T-helper 17 cell (primary cell): ENCODE measurements at places on chromosomes 7 and 10. TPM values are rescaled to one million over a fixed set of nuclear protein-coding genes. Genes with fewer than 3 reads are reported as not detected.

Gene PTPN12
- total RNA-seq, result 70.8 TPM

Gene NYAP1
- total RNA-seq, result 1.3 TPM

Gene FAM180A
- not detected for total RNA-seq

Gene SLC39A12
- total RNA-seq, result not detected

Gene PNLIPRP3
- total RNA-seq, result not detected

Gene PAPOLB
- not detected for total RNA-seq

Gene IL6
- 1.5 TPM for total RNA-seq

Gene BHLHA15
- not detected for total RNA-seq

GRCh38 chr10:3295582-3296151, 123.1 kb upstream of the PITRM1 start:
- peaks cover 2% of the 10 kb centered on the region for H3K36me3 ChIP-seq
- no peak for DNase-seq
- H3K4me1 ChIP-seq, result no peaks in the 10 kb centered on the region

DNA sequence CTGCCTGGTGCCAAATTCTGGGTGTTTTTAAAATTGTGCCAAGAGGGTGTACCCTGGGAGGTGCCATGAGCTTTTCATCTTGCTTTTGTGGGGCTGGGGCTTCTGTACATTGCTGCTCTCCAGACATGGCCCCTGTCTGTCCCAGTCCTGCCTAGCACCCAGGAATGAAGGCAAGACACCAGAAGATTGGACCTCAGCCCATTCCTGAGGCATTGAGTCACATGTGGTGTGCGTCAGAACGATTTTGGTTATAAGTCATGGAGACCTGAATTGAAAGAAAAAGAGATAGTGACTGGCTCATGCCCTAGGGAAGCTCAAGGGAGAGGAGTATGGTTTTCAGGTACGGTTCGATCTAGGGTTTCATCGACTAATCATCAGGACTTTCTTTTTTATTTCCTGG, 493.2 kb downstream of the TYW1 start:
- no peak for DNase-seq
- peaks cover 3% of the 10 kb centered on the region for H3K4me1 ChIP-seq
- H3K36me3 ChIP-seq, result peaks cover 2% of the 10 kb centered on the region

GRCh38 chr7:2037301-2037807, 195.4 kb downstream of the MAD1L1 start:
- H3K36me3 ChIP-seq, result peaks cover 2% of the 10 kb centered on the region
- H3K4me1 ChIP-seq, result peaks cover 43% of the 10 kb centered on the region

GRCh38 chr10:62084451-62084850, 183.0 kb downstream of the ARID5B start:
- H3K4me1 ChIP-seq, result peaks cover 31% of the 10 kb centered on the region
- H3K27ac ChIP-seq, result peak overlapping the region; percentile 95
- H3K27me3 ChIP-seq, result no peaks in the 10 kb centered on the region
- H3K4me3 ChIP-seq, result peak overlapping the region; percentile 9
- H3K36me3 ChIP-seq, result peaks cover 2% of the 10 kb centered on the region

GRCh38 chr7:90311175-90311574, 9.9 kb downstream of the FAM237B start:
- no peak overlapping the region for H3K27ac ChIP-seq
- H3K27me3 ChIP-seq, result peaks cover 33% of the 10 kb centered on the region
- no peak overlapping the region for H3K4me3 ChIP-seq
- DNase-seq, result no peak
- no peaks in the 10 kb centered on the region for H3K4me1 ChIP-seq
- no peaks in the 10 kb centered on the region for H3K36me3 ChIP-seq

- no peak overlapping the region for H3K4me3 ChIP-seq
- DNase-seq, result no peak
- H3K4me1 ChIP-seq, result no peaks in the 10 kb centered on the region
- no peaks in the 10 kb centered on the region for H3K27me3 ChIP-seq
- no peak overlapping the region for H3K27ac ChIP-seq
Observed at GRCh38 chr7:54330216-54330800, 211.9 kb upstream of the VSTM2A start.

DNA sequence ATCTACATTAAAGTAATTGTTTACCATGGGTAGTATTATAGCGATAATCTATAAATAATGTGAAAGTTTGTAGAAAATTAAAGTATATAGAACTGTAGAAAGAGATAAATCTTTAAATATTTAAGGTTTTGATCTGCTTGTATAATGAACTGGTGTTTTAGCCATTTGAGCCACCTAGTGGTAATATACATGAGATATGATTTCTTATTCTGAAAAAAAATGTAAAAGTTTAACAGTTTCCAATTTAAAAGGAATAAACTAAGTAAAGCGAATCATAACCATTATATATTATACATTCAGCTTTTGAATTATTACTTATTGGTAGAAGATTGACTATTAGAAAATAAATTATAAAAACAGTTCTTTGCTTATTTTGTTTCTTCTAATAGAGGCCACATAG, 91.2 kb downstream of the OTUD1 start:
- peaks cover 53% of the 10 kb centered on the region for H3K27me3 ChIP-seq
- peaks cover 13% of the 10 kb centered on the region for H3K4me1 ChIP-seq
- DNase-seq, result no peak
- no peak overlapping the region for H3K4me3 ChIP-seq
- H3K36me3 ChIP-seq, result no peaks in the 10 kb centered on the region
- H3K27ac ChIP-seq, result no peak overlapping the region

GRCh38 chr10:84593506-84593905, 265.1 kb downstream of the CCSER2 start:
- no peak overlapping the region for H3K4me3 ChIP-seq
- H3K27ac ChIP-seq, result no peak overlapping the region
- H3K4me1 ChIP-seq, result peaks cover 2% of the 10 kb centered on the region
- peaks cover 2% of the 10 kb centered on the region for H3K36me3 ChIP-seq
- H3K27me3 ChIP-seq, result peaks cover 61% of the 10 kb centered on the region

GRCh38 chr10:110528224-110528996, 30.7 kb downstream of the DUSP5 start:
- peaks cover 32% of the 10 kb centered on the region for H3K4me1 ChIP-seq
- H3K4me3 ChIP-seq, result peak overlapping the region; percentile 19
- DNase-seq, result no peak

DNA sequence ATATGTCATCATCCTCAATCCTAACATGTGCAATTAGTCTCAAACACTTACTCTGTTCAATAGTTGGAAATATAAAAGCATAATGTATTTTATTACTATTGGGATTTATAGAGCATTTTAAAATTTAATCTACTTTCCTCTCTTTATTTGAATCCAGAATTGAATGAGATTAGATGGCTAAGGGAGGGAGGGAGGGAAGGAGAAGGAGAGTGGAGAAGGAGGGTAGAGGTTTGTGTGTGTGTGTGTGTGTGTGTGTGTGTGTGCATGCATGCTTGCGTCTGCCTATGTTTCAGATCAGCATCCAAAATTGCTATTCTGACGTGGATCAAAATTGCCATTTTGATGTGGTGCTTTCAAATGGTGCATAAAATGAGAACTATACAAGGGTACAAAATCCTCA, 90.8 kb downstream of the NRP1 start:
- H3K4me1 ChIP-seq, result peaks cover 10% of the 10 kb centered on the region
- H3K36me3 ChIP-seq, result no peaks in the 10 kb centered on the region
- peaks cover 14% of the 10 kb centered on the region for H3K27me3 ChIP-seq
- DNase-seq, result no peak
- H3K4me3 ChIP-seq, result no peak overlapping the region
- no peak overlapping the region for H3K27ac ChIP-seq

GRCh38 chr10:30782537-30783461, 153.2 kb upstream of the LYZL2 start:
- peaks cover 18% of the 10 kb centered on the region for H3K27me3 ChIP-seq
- no peaks in the 10 kb centered on the region for H3K36me3 ChIP-seq
- no peak overlapping the region for H3K4me3 ChIP-seq
- no peak for DNase-seq
- H3K4me1 ChIP-seq, result peaks cover 11% of the 10 kb centered on the region

GRCh38 chr10:49324711-49325110, 25.7 kb downstream of the C10orf71 start:
- H3K4me3 ChIP-seq, result no peak overlapping the region
- H3K27ac ChIP-seq, result no peak overlapping the region
- no peak for DNase-seq
- peaks cover 22% of the 10 kb centered on the region for H3K27me3 ChIP-seq

- no peak overlapping the region for H3K4me3 ChIP-seq
- peaks cover 32% of the 10 kb centered on the region for H3K27me3 ChIP-seq
- no peak for DNase-seq
- H3K4me1 ChIP-seq, result no peaks in the 10 kb centered on the region
- no peak overlapping the region for H3K27ac ChIP-seq
Observed at GRCh38 chr10:87700031-87700796, 40.5 kb downstream of the PAPSS2 start.

- peaks cover 27% of the 10 kb centered on the region for H3K4me1 ChIP-seq
- H3K4me3 ChIP-seq, result no peak overlapping the region
- no peaks in the 10 kb centered on the region for H3K36me3 ChIP-seq
- no peaks in the 10 kb centered on the region for H3K27me3 ChIP-seq
- no peak for DNase-seq
- no peak overlapping the region for H3K27ac ChIP-seq
Observed at GRCh38 chr7:135486261-135486920, 23.5 kb downstream of the CNOT4 start.

DNA sequence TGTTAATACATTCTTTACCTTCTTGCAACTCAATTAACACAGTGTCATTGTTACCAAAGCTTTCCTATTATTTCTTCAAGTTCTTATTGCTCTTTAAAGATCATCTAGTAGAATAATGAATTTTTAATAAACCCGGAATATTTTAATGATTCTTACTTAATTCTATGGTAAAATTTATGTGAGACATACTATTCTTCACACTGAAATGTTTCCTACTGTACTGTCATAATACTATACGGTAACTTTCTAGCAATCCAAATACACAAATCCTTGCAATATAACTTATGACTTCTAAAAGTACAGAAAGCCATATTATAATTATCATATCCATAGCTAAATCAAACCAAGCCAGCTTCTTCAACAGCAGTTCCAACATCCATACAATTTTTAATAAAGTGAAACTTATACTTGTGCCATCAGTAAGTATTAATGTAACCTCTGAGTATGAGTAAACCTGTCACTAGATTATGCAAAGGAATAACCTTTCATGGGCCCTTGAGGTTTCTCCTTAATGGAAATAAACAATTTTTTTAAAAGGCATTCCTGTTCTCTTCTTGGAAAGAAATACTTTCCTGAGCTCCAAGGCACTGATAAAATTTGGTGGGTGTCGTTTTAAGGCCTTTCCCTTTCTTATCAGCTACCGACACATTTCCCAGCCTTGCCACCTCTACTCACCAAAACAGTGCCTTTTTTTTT, 87.4 kb downstream of the IMMP2L start:
- H3K27ac ChIP-seq, result no peak overlapping the region
- no peaks in the 10 kb centered on the region for H3K27me3 ChIP-seq
- no peak for DNase-seq
- no peak overlapping the region for H3K4me3 ChIP-seq
- H3K36me3 ChIP-seq, result peaks cover 7% of the 10 kb centered on the region
- no peaks in the 10 kb centered on the region for H3K4me1 ChIP-seq

DNA sequence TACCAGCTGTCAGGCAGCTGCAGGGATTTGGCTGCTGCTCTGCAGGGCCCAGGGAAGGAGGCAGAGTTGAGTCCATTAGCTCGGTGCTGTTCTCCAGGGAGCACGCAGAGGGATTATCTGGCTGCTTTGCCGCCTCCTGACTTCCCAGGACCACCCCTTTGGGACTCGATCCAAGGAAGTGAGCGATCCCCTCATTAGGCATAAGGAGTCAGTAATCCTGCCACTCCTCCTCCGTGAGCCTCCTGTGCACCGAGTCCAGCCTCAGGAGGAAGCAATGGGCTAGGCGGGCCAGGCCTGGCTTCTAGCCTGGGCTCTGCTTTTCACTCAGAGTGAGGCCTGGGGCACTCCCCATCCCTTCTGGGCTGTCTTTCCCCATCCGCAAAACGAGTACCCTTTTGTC, 417.9 kb downstream of the RPS24 start:
- no peak for DNase-seq
- H3K4me3 ChIP-seq, result no peak overlapping the region
- peaks cover 4% of the 10 kb centered on the region for H3K4me1 ChIP-seq

DNA sequence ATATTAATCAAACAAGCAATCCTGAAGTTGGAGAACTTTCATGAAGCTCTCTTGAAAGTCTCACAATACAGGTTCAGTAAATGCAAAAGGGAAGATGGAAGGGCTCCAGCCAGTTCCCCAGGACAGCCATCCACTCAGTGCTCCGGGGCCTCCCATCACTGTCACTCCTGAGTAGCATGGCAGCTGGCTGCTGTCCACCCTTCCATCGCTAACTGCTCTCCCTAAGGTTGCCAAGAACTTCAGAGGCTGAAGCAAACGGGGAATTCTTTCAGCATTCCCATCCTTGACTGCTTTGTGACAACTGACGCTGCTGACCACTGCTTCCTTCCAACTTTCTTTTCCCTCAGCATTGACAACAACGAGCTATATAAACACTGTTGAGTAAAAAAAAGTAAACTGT, 69.1 kb downstream of the VPS41 start:
- H3K4me3 ChIP-seq, result no peak overlapping the region
- no peak for DNase-seq

GRCh38 chr7:79615466-79615865, 162.0 kb upstream of the MAGI2 start:
- no peaks in the 10 kb centered on the region for H3K36me3 ChIP-seq
- no peaks in the 10 kb centered on the region for H3K4me1 ChIP-seq
- no peaks in the 10 kb centered on the region for H3K27me3 ChIP-seq
- no peak overlapping the region for H3K4me3 ChIP-seq

- DNase-seq, result no peak
- no peak overlapping the region for H3K27ac ChIP-seq
- H3K36me3 ChIP-seq, result no peaks in the 10 kb centered on the region
- peaks cover 4% of the 10 kb centered on the region for H3K4me1 ChIP-seq
- no peak overlapping the region for H3K4me3 ChIP-seq
- no peaks in the 10 kb centered on the region for H3K27me3 ChIP-seq
Observed at GRCh38 chr10:5545778-5546710, 21.3 kb downstream of the CALML3 start.

DNA sequence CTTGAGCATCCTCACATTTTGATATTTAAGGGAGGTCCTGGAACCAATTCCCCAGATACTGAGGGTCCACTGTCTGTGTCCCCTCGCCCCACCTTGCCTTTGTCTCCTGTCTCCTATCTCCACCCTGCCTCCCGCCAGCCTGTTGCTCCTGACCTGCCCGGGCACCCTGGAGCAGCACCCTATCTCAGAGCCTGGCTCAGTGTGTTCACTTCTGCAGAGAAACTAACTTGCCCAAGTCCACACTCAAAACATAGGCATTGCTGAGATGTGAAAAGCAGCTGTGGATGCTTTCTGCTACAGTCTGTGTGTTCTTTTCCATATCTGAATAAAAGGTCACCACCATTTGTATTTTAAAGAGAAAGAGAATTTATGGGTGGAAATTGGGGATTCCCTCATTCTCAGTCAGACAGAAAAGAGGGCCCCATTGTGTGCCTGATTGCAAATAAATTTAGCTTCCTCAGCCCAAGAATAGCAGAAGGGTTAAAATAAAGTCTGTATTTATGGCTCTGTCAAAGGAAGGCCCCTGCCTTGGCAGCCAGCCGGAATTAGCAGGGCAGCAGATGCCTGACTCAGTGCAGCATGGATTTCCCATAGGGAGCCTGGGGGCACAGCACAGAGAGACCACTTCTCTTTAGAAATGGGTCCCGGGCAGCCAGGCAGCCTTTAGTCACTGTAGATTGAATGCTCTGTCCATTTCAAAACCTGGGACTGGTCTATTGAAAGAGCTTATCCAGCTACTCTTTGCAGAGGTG, 161.3 kb downstream of the EGFR start:
- H3K36me3 ChIP-seq, result no peaks in the 10 kb centered on the region
- peaks cover 3% of the 10 kb centered on the region for H3K4me1 ChIP-seq
- H3K27ac ChIP-seq, result no peak overlapping the region
- H3K27me3 ChIP-seq, result peaks cover 42% of the 10 kb centered on the region
- no peak for DNase-seq

- no peak overlapping the region for H3K4me3 ChIP-seq
- H3K4me1 ChIP-seq, result peaks cover 28% of the 10 kb centered on the region
- peak overlapping the region; percentile 87 for H3K27ac ChIP-seq
- no peak for DNase-seq
Observed at GRCh38 chr7:148747274-148747673, 48.6 kb downstream of the CUL1 start.
